Jurkat, Clone E6-1 (cell line): ENCODE measurements at places on chromosomes 1 and 21.

GRCh38 chr1:241503444-241503843 is 16.1 kb downstream of the FH start:
- no peak for DNase-seq

GRCh38 chr1:29017235-29017634 is 102.9 kb downstream of the EPB41 start:
- DNase-seq: no peak

DNA sequence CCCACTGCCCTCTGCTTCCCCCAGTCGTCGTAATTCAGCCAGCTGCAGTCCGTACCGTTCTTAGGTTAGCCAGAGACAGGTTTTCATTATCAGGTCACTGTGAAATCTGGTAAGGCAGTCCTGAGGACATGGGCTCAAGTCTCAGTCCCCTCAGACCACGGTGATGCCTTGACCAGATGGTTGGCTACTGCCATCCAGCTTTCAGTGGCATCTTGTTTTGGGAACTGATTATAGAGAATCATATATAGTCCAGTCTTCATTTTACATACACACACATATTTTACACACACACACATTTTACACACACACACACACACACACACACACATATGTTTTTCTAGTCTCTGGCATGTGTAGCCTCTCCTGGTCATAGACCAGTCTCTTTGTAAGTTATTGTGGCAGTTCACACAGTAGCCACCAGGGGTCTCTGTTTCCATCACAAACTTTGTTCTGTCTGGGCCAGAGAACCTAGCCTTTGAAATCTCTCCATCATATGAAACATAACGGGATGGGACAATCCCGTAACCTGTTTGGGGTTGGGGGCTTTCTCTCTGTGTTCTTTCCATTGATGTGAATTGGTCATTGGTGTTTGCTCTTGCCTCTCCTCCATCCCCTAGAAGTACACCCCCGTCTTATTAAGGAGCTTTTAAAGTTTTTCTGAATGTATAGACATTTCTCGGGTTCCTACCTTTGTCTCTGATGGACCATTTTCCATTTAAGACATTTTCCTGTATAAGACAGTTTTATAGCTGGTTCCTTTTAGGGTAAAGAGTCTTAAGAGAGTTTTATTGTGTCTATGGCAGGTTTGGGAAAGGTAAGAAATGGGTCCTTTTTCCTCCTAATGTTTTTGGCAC is 8.4 kb upstream of the IKBKE start:
- DNase-seq: peak; percentile 54

DNA sequence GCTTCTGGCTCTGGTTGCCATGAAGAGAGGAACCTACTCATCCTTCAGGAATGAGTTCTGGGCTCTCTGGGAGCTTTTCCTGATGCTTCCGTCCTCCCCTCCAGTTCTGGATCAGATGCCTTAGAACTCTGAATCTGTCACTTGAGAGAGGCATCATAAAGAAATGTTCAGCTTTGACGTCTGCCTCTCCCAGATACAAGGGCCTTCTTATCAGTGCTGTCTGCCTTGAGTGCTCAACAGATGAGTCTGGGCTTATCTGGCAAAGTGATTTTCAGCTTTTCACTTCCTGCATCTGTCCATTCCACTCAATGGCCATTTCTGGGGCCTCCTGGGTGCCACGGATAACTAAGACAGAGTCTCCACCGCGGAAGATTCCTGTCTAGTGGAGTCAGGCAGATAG is 12.3 kb upstream of the OTUD3 start:
- DNase-seq: no peak

DNA sequence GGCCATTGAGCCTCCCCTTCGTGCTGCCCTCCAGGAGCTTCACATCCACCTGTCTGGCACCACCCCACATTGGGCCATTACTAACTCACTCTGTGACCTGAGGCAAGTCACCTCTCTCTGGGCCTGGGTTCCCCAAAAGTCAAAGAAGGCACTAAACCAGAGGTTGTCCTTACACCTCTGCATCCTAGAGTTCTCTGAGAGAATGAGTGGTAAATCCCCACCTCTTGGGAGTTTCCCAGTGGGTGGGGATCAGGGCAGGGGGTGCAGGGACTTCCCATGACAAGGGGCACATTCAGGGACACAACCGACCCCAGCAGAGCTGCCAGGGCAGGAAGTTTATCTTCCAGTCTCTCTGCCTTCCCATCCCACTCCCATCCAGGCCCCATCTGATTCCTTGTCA is 99.7 kb downstream of the EPHB2 start:
- no peak for DNase-seq

DNA sequence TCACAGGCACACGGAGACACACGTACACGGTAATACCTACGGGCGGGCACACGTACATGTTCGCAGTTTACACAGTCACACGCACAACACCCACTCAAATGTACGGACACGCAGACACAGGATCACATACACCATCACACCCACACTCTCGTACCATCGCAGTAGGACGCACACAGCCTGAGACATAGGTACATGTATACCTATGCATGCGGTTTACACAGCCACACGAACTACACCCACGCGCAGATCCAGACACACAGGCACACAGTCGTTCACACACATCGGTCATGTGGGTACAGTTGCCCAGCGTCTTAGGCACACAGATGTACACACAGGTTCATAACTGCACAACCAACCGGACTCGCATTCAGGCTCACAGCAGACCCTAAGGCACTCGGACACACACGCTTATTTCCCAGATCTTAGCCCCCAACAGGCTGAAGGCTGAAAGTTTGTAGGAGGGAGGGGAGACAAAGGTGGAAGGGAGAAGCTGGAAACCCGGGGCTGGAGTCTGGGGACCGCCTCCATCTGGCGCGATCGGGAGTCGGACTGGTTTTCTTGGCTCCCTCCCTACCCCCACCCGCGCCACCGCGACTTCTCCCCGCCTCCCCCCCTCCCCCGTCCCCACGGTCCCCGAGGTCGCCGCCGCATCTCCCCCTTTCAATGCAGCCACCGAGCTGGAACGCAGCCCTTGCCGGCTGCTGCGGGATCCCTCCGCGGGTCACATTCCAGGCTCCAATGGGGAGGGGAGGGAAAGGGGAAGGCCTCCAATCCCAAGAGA is 51.9 kb upstream of the SYNC start:
- no peak for DNase-seq

- no peak for DNase-seq
These were observed 28.6 kb downstream of the CD247 start for GRCh38 chr1:167489571-167490340.

GRCh38 chr21:33817663-33818451 is 97.7 kb downstream of the ATP5PO start:
- no peak for DNase-seq

DNA sequence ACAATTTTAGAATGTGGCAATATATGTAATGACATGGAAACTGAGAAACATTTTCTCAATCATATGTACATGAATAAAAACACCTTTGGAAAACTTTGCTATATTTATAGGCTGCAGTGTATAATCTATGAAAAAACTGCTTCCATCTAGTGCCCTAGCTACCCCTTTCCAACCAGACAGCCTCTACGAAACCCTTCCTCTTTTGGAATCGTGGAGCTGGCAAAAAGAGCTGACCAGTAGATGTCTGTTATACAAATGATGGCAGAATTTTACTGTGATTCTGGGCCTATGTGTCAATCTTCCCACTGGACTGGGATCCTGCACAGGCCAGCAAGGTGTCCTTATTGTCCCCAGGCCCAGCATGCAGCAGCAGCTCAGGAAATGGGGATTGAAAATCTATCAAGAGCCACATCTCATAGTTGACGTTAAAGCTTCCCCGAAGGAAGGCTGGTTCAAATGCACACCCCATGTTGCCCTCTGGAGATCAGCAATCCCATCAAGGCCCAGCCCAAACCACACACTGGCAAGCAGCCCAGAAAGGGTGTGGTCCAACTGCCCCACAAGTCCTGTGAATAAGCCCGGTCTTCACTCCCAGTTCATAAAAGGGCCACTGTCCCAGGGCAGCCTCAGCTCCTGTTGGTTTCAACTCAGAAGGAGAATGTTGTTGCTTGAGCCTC is 8.8 kb upstream of the FAM20B start:
- DNase-seq: no peak

GRCh38 chr1:148263906-148264255 is 111.8 kb upstream of the NBPF11 start:
- no peak for DNase-seq

GRCh38 chr1:107365527-107366240 is 224.8 kb downstream of the NTNG1 start:
- no peak for DNase-seq

DNA sequence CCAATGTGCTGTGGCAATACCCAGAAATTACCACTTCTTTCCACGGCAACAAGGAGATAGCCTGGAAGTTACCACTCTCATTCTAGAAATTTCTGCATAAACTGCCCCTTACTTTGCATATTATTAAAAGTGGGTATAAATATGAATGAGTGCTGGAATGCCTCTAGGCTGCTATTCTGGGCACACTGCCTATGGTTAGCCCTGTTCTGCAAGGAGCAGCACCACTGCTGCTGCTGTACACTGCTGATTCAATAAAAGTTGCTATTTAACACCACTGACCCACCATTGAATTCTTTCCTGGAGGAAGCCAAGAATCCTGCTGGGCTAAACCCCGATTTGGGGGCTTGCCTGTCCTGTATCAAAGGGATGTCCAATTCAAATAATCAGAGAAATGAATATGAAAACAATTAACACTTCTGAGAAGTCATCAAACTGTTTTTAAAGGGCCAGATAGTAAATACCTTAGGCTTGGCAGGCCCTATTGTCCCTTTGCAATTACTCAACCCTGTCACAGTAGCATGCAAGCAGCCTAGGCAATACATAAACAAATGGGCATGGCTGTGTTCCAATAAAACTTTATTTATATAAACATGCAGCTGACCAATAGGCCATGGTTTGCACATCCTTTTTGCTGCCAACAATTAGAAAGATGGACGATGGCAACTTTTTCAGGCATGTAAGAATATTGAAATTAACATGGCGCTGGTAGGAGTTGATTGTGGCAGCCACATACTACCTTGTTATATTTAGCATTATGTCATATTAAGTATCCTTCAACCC is 369.4 kb upstream of the B3GALT2 start:
- no peak for DNase-seq

DNA sequence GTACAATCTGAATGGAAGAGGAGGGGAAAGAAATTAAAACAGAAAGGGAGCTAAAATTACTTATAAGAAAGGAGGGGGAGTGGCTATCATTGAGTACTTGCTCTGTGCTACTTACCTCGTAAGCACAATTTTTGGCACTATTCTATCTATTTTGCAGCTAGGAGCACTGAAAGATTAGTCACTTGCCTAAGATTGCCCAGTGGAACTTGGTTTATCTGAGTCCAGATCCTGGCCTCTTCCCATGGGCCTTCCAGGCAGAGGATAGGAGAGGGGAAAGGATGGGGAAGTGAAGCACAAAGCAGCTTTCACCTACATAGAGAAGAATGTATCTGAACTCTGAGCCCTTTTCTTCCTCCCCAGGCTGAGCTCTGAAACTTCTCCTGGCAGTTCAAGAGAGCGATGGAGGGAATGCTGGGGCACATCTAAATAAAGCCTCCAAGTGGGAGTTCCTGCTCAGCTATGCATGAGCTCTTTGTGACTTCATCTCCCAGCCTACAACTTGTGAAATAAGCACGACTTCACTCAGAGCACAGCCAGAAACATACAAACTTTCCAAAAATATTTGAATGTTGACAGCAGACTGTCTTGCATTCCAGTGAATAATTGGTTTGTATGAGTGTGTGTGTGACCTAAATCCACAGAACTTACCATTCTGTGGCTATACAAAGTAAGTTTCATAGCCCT is 29.4 kb downstream of the HMGB4 start:
- DNase-seq: no peak

DNA sequence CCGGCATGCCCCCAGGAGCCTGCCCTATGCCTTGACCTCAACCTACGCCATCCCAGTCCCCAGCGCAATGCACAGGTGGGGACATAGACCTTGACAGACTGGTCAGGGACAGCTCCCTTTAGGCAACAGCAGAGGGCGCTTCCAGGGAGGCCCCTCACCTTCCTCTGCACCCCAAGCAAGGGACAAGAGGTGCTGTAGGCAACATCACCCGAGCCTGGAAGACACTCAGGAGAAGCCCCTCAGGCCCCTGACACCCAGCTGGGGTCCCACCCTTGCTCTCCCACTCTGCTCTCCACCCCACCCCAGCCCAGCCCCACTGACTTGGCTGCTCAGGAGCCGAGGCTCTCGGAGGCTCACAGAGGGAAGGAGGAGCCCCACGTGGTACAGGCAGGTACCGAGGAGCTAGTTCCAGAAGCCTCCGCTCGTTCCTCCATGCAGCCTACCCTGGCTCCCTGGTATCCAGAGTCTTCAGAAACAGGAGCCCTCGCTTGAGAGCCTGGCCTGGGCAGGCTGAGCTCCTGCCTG is 2.4 kb upstream of the WNT3A start:
- no peak for DNase-seq

GRCh38 chr1:37633938-37634243 is 801 bp downstream of the RSPO1 start:
- no peak for DNase-seq

- DNase-seq: no peak
These were observed 4.4 kb downstream of the HFM1 start for GRCh38 chr1:91400133-91400725.

- DNase-seq: no peak
These were observed 222.0 kb upstream of the RAB4A start for GRCh38 chr1:229048896-229049295.

GRCh38 chr1:183180634-183181056 is 5.4 kb upstream of the LAMC2 start:
- DNase-seq: no peak
